HT1080 (cell line): ENCODE measurements at places on chromosomes 2 and 18. TPM values are rescaled to one million over a fixed set of nuclear protein-coding genes. Genes with fewer than 3 reads are reported as not detected.

DNA sequence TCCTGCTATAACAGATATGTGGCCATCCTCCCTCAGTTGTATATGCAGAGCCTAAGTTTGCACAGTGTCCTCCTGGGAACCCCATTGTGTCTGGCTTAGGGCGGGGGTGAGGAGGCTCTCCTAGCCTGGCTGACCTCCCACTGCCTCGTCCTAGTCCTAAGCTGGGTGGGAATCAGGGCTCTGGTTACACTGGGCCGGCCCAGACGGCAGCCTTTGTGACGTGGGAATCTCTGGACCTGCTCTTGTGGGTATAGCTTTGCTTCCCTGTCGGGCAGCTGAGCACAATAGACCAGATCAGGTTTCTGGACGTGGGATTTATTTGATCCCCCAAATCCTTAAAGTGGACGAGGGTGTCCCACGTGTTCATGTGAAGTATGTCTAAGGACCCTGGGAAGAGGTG lies 2.9 kb downstream of the ACKR3 start:
- no peak for DNase-seq

DNA sequence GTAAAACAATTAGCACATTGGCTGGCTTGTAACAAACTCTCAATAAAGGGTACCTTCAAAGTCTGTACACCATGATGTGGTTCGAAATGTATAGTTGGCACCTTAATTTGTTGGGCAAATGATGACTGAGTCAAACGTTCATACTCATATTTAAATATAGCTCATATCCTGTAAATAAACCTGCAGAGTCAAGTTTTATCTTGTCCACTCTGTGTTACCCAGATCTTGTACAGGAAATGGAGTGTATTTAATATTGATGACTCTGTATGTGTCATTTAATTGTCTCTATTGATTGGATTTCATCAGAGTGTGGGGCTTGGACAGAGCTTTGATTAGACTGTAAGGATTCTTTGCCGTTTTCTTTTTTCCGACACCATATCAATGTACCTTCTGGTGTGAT lies 805.6 kb upstream of the ZEB2 start:
- DNase-seq = peak; percentile 10

DNA sequence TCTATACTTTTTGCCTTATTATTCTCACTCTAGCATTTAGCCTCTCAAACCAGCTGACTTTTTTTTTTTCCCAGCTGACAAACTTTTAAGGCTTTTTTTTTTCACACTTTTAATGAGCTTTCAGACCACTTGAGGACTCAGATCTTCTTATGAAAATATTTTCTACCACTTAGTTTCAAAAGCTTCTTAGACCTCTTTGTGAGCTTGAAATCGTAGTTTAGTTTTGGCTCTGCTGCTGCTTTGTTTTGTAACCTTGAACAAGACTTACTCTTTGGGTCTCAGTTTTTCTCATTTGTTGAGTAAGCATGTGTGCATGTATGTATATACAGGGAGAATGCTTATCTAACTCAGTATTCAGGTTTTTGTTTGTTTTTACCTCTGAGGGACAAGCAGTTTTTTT lies 3.5 kb downstream of the NBEAL1 start:
- no peak for DNase-seq

- no peak for DNase-seq
Observed at GRCh38 chr2:41483982-41484857, 563.6 kb upstream of the PKDCC start.

DNA sequence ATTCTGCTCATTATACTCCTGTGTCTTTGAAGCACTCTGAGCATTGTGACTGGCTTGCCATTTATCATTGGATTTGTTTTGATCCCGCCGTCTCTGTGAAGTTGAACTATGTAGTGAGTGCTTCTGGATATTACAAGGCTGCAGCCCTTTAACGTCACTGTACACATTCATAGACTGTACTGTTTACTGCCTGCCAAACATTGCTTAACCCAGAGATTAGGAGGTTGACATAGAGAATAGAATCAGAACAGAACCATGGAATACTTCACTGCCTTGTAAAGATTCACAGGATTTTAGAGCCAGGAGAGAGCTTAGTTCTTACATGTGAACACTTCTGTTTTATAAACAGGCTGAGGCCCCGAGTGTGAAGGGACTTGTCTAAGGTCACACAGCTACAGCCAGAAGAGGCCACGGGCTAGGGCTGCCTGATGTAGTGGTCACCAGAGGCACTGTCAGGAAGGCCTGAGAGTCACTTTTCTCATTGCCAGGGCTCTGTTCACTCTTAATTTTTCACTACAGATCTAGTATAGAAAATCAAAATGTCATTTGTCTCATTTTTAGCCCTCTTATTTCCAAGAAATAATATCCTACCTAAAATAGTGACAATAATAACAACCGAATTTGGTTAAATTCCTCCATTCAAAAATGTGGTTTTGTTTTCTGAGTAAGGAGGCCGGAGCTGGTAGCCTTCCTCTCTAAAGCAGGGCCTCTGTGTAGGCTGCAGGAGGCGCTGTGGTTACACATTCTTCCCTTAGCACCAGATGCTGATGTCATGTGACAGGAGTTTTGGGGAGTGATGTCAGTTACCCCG lies 87.9 kb downstream of the UGGT1 start:
- DNase-seq = peak; percentile 43

GRCh38 chr2:32496662-32497061 lies 131.2 kb upstream of the TTC27 start:
- no peak for DNase-seq

Gene POLR1B
- total RNA-seq = 58.2 and 84.0 TPM in 2 replicates

GRCh38 chr2:188931361-188931760 lies 42.8 kb upstream of the COL3A1 start:
- no peak for DNase-seq

DNA sequence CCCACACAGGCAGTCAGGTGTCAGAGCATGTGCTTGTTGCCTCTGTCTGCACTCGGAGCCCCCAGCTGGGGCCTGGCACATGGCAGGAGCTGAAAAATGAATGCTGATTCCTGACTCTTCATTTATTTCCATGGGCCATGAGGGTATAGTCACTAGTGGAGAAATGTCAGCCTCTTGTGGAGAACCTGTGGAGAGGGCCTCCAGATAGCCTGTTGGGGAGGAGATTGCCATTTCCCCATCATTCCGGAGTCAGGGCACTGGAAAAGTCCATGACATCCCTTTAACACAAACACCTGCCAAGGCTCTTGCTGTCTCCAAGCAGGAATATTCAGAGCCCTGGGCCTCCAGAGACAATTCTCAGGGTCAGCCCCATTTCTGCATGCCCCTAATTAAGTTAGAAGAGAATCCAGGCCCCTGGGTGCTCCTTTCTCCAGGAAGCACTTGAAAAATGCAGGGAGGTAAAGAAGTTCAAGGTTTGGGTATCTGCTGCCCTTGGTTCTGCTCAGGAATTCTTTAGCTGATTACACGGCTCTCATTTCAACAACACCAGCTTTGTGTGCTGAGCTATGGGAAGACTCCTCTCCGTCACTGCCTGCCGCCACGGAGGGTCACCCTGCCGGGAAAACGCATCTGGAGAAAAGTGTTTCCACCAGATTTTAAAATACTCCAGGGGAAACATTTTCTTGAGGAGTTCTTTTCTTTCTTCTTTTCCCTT lies 311.3 kb downstream of the MYCN start:
- no peak for DNase-seq

Gene C2orf72
- 0.43 and 3.0 TPM in 2 replicates for total RNA-seq

DNA sequence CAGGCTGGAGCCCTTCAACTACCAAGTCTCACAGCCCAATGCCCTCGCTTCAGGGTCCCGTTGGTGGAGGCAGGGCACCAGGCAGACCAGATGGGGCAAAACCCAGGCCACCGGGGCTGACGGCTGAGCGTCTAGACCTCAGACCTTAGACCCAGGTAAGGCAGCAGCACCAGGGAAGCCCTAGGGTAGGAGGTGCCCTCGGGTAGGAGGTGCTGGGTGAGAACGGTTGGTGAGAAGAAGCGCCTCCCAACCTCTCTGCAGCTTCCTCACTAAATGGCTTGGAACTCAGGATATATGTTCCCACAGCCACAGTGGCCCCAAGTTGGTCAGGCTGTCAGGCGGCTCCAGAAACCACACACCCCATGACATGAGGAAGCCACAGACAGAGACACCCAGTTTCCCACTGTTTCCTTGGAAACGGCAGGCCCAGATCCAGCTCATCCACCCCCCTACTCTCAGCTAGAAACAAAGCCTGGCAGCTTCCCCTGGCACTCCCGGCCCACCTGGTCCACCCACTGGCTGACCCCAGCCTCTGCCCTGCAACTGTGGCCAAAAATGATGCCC lies 13.1 kb upstream of the MLPH start:
- DNase-seq = peak; percentile 90

Gene PHLPP1
- total RNA-seq = 7.7 and 8.6 TPM in 2 replicates

DNA sequence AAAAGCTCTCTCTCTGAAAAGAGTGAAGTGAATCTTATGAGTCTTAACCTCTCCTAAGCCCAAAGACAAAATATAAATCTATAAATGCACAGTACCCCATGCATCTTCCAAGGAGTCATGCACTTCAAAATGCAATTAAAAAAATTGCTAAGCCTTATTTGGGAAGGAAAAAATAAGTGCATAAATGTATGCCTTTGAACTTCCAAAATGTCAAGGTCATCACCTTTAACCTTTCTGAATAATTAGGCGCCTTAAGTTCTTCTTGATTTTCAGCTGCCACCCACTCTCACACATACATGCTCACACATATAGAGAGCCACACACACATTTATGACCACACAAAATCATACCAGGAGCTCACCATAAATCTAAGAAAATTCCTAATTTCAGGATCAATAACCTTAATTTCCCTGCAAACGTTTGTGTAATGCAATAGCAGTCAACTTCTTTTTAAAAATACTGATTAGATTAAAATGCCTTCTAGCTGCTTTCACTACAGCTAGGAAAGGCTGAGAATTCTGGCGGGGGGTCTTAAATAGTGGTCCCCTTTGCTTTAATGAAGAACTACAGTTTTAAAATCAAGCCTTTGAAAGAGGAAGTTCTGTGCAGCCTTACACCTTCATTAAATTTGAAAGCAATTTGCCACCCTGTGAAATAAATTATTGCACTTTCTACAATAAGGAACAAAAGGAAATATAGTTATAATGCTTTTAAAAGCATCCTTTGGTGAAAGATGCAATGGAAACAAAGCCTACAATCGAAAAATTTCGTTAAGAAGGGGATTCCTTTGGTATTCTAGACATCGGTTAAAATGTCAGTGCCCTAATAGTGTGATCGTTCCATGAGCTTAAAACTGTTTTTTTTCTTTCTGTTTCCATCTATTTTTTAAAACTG lies 3.6 kb downstream of the HOXD11 start:
- DNase-seq = no peak

- DNase-seq = peak; percentile 79
Observed at GRCh38 chr2:205675861-205676516, 6.3 kb upstream of the NRP2 start.

Gene B3GNT2
- 20.5 and 26.5 TPM in 2 replicates for total RNA-seq

- peak; percentile 43 for DNase-seq
Observed at GRCh38 chr2:20604951-20605381, 45.9 kb downstream of the HS1BP3 start.
